ENCODE measurements at places on chromosomes 5 and 9.

DNA sequence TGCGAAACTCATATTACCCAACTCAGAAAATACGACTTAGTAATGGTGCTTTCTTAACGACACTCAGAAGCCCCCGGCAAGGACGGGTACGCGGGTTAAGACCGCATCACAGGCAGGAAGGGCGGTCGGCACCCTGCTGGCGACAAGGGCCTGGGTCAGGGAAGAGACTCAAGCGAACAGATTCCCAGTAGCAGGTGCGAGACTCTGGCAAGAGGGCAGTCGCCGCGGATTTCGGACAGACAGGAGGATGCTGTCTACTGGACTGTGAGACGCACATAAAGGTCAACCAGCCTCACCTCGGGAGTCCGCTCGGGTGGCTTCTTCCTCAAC is 398 bp downstream of the RAPGEF6 start:
- DNase-seq, result no peak

- no peak for DNase-seq
Observed at GRCh38 chr9:78698371-78698770, 401.4 kb downstream of the PSAT1 start.

GRCh38 chr5:37710965-37711364 is 128.9 kb downstream of the GDNF start:
- no peak for DNase-seq

DNA sequence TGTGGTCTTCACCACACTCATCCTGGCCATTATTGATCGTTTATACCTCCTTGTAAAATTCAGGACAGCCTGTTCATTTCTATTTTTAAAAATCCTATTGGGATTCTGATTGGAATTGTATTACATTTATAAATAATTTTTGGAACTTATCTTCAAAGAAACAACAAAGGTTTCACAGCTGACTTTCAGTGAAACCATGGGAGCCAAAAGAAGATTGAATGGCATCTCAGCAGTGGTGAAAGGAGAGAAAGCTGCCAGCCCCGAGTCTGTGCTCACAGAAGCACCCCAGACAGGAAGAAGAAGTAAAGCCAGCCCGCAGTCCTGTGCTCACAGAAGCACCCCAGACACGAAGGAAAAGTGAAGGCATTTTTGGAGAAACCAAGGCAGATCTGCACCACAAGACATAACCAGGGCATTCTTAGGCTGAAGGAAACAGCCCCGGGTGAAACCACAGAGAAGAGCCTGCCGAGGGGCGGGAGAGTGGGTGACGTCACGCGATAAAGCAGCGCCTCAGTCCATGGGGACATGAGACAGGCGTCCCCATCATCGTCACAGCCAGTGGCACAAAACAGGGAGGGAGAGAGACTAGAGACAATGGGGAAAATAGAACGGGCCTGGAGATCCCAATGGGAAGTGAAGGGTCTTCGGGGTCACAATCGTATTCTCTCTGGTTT is 42.5 kb upstream of the SLC9A3 start:
- no peak for DNase-seq

- no peak for DNase-seq
Observed at GRCh38 chr5:56459394-56460194, 226.5 kb upstream of the ANKRD55 start.

- DNase-seq, result peak; percentile 2
Observed at GRCh38 chr9:37676411-37676830, 25.7 kb downstream of the FRMPD1 start.

DNA sequence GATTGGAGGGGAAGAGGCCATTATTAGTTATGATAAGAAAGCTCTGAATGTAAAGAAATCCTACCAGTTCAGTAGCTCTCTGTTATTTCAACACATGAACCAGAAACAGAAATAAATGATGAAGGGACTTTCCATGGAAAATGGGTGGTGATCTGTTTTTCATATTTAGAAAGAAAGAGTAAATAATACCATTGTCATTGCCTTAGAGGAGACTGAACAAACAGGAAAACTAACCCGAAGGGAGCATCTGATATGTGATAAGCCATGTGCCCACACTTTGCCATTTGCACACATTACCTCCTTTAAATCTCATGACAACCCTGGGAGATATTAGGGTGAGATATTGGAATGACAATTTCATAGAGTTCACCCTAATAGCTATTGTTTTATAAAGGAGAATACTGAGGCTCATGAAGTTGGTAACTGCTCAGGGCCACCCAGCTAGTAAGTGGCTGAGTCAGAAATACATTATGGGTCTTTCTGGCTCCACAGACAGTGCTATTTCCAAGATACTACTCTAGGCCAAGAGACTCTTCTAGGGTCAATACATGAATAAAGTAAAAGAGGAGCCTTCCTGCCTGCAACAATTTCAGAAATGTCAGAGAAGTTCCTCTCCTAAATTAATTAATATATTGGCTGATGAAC is 111.0 kb upstream of the SLIT3 start:
- no peak for DNase-seq

GRCh38 chr5:176590035-176590717 is 19.8 kb downstream of the GPRIN1 start:
- no peak for DNase-seq

- no peak for DNase-seq
Observed at GRCh38 chr9:16710888-16711287, 159.6 kb downstream of the BNC2 start.

- DNase-seq, result no peak
Observed at GRCh38 chr9:123191680-123192079, 76.7 kb downstream of the STRBP start.

GRCh38 chr9:4864234-4864661 is 71.5 kb downstream of the RCL1 start:
- DNase-seq, result no peak

DNA sequence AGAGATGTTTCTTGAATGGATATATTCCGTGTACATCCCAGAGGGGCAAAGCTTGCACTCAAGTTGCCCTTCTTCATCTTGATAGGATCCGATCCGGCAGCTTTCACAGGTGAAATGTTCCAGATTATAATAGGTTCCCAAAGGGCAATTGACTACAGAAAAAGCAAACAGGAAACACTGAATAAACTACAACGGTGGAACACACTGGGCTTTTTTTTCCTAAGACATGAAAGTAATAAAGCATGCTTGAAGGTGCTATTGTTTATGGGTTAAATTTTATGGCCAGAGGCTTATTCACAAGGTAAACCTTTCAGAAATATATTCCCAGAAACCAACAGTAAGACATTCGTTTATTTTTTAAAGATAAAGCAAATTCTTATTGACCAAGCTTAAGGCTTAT is 110.6 kb downstream of the SVEP1 start:
- no peak for DNase-seq

DNA sequence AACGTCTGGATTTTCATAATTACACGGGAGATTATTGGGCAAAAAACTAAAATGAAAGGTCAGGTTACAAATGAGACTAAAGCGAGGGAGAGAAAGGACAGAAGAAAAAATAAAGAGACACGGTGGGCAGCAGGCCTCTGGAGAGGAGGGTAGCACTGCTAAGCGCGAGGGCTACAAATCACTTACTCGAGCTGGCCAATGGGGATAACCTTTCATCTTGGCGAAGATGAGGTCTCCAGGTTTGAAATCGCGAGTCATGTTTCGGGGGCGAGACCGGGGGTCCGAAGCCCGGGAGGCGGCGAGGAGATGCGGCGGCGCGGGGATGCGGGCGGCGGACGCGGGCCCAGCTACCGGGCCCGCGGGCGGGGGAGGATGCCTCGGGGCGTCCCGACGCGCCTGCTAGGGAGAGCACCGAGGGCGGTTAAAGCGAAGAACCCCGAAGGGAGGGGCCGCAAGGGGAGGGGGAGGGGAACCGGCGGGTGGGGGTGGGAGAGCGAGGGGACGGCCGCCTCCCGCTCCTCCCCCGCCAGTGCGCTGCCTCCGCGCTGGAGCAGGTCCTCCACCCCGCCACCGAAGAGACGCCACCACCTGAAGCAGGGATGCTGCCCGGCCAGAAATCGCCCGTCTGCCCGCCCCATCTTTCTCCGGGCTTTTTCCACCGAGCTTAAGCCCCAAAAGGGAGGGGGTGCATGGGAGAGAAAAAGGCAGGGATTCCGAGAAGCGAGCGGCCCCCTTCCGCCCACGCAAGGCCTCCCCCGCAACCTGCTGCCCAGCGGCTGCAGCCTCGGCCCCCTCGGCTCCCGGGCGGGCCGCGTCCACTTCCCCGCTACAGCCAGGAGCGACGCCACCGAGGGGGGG is 610 bp downstream of the PSIP1 start:
- peak; percentile 29 for DNase-seq

GRCh38 chr5:115941051-115941675 is 21.1 kb upstream of the LVRN start:
- DNase-seq, result no peak

GRCh38 chr5:80072103-80073073 is 37.2 kb downstream of the THBS4 start:
- DNase-seq, result no peak

DNA sequence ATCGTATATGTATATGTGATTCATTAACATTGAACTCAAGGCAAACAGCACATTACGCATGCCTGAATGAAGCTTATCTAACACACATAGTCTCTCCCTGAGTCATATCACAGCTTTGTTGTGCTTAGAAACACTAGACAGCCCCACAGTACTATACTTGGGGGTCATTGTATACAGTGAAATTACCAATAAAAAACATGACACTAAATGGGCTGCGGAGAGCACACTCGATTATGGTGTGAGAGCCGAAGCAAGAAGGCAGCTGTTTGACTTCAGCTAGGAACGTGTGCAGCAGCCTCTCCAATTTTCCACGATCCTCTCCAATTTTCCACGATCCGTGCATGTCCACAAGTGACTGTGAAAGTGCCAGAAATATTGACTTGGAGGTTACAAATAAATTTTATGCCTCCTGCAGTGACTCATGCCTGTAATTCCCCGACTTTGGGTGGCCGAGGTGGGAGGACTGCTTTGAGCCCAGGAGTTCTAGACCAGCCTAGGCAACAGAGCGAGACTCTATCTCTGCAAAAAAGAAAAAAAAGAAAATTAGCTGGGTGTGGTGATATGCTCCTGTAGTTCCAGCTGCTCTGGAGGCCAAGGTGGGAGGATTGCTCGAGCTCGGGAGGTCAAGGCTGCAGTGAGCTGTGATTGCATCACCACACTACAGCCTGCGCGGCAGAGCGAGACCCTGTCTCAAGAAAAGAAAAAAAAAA is 102.4 kb downstream of the DAPK1 start:
- no peak for DNase-seq

DNA sequence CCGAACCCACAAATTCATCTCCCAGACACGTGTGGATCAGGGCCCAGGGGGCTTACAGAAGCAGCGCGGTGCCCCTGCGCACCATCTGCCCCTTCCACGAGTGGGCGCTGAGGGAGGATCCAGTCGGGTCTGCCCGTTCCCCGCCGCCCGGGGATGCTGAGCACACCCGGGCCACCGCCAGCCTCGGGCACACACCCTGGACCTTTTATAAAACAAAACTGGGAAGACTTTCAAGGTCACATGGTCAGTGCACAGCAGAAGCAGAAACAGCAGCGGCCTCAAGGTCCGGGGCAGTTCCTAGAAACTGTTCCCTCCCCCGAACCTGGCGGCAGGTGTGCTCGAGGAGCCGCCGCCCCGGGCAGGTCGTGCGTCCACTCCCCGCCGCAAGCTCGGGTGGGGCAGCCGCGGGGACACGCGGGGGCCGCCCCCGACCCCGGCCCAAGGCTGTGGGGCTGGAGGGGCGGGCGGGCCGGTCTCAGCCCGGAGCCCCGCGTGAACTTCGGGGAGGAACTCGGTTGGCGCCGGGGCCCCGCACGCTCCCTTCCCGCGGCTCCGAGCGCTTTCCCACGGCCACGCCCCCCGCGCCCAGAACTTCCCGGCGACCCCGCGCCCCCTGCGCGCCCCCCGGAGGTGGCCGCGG is 633 bp upstream of the PPP1R26 start:
- DNase-seq, result no peak

DNA sequence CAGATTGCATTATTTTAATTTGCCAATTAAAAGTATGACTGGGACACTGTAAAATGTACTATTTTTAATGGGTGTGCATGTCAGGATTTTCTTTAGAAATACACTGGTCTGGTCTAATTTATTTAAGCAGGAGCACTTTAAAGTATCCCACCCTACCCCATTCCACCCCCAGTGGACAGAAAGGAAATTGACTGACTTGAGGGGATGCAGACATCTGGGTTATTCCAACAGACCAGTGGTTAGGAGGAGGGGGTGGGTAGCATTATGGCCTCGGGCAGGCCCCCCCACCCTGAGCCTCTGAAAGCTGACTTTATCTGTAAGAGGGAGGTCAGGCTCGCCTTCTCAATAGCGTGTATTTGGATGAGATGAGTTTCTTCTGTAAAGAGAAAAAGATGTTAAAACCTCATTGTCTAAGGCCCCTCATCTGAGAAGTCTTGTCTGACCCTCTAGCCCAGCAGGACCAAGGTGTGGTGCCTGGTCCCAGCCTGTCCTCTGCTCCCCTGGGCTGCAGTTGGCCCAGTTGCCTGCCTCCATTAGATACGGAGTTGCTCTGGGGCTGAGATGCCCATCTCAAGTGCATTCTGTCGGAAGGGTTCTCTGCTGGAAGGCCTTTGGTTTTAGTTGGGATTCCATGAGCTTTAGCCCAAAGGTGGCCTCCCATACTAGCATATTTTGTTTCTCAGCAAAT is 4.4 kb downstream of the HNRNPAB start:
- no peak for DNase-seq

DNA sequence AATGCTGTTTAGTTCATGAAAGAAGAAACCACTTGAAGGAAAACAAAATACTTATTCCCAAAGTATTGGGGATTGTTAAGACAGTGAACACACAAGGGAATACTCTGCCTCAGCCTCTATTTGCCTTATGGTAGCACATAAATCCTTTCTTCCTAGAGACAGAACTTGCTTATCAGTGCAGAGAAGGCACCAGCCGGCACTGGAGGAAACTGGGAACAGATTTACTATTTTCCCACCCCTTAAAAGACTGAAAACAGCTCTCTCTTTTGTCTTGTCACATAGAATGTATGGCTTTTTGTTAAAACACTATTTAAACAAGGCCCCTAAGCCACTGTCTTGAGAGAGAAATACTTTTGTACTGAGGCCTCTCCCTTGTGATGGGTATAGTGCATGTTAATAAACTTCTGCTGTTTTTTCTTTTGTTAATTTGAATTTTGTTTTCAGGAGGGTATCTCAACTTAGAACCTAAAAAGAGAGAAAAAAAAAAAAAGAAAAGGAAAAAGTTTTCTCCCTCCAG is 40.7 kb upstream of the EDIL3 start:
- no peak for DNase-seq

- no peak for DNase-seq
Observed at GRCh38 chr5:4875942-4876341, 264.2 kb upstream of the ADAMTS16 start.

GRCh38 chr9:104758974-104759373 is 5.0 kb upstream of the NIPSNAP3B start:
- no peak for DNase-seq

DNA sequence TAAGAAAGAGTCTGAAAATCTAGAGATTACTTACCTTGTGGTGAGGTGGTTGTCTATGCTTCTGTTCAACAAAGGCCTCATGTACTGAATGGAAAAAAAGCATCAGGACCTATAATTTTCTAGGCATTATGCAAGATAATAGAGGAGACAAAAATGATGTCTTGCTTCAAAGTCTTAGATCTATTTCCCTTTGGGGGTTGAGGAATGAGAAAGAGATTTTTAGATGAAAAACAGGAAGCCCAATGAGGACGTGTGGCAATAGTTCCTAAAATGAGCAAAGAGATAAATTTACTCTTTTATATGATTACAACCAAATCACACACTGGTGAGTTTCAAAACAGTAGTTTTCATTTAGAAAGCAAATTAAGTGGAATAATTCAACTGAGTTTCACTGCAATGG is 99.5 kb downstream of the GHR start:
- DNase-seq, result no peak

GRCh38 chr9:1427875-1428274 is 377.7 kb downstream of the DMRT2 start:
- no peak for DNase-seq

- no peak for DNase-seq
Observed at GRCh38 chr9:34458959-34459340, 345 bp downstream of the DNAI1 start.
